AML-193 (cell line): ENCODE measurements at places on chromosomes 16 and 17.

DNA sequence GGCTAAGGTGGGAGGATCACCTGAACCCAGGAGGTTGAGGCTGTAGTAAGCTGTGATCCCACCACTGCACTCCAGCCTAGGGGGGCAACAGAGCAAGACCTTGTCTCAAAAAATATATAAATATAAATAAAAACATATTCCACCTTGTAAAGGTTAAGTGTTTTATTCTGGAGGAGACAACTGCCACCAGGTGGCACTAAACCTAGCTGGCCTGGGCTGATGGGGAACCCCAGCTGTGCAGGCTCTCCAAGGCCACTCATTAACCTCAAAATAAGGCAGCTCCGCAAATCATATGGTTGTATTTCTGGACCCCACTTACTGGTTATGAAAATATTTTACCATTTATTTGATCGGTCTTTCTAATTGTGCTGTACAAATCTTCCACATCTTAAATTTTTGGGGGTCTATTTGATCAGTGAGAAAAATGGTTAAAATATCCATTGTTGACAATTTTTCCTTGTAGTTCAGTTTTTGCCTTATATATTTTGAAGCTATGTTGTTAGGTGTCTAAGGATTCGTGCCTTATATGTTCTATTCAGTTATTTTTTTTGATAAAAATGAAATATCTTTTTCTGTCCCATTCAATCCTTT, 8.5 kb upstream of the ICAM2 start:
- DNase-seq: peak; percentile 59

- DNase-seq: no peak
Measured at GRCh38 chr17:35977509-35977908, 3.8 kb downstream of the CCL16 start.

GRCh38 chr17:59872351-59872750, 20.4 kb downstream of the TUBD1 start:
- no peak for DNase-seq

DNA sequence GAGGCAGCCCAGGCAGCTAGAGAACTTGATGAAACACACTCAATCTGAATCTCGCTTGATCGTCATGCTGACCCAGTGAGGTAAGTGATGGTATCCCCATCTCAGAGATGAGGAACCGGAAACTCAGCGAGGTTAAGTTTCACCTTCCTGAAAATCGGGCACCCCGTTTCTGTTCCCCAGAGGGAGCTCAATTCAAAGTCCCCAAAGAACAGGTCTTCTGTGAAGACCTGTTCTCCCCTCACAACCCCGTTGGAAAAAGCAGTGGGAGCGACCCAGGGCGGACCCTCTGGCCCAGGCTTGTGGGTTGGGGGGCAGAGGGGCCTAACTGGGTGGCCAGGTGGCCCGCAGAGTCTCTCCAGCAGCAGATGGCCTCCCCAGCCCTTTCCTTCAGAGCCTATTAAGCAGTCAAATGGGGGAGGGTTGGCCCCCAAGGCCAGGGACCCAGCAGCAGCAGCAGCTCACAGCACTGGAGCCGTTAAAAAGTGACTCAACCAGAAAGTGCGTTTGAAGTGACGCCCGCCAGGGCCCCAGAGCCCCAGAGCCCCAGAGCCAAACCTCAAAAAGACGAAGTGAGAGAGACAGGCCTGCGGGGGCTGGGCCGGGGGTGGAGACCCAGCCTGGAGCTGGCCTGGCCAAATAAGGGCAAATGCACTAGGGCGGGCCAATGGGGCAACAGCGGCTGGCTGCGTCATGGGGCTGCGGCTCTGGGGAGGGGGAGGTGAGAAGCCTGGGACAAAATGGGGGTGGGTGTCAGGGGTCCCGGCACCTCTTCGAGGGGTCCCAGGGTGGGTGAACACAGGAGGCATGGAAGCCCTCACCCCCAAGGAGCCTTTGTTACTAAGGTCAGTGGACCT, 9.2 kb upstream of the TSPOAP1 start:
- DNase-seq: peak; percentile 97

- no peak for DNase-seq
Measured at GRCh38 chr17:78400581-78401240, 22.3 kb downstream of the PGS1 start.

DNA sequence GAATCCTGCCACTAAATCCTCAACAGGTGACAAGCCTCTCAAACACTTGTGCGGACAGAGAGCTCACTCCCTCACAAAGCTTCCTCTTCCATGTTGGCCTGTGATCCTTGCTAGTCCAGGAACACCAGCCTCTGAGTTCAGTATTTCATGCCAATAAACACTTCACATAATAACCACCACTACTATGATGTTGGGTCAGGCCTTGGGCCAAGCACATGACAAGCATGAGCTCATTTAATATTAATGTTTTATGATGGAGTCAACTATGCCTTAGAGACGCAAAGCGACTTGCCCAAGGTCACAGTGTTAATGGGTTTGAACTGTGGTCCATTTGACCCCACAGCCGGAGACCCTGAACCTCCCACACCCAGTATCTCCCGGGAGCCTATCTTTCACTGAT, 129.1 kb downstream of the GAS7 start:
- no peak for DNase-seq

DNA sequence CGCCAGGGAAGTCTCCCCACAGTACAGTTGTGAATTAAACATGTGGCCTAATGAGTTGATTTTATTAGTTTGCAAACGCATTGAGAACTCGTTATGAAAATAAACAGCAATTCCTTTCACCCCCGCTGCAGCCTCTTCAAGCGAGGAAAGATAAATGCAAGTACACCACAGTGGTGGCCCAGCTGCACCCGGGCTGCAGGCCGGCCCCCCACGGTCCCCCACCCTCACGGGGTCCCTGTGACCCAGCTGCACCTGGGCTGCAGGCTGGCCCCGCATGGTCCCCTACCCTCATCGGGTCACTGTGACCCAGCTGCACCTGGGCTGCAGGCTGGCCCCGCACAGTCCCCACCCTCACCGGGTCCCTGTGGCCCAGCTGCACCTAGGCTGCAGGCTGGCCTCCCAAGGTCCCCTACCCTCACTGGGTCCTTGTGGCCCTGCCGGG, 32.2 kb downstream of the SDK2 start:
- DNase-seq: no peak

DNA sequence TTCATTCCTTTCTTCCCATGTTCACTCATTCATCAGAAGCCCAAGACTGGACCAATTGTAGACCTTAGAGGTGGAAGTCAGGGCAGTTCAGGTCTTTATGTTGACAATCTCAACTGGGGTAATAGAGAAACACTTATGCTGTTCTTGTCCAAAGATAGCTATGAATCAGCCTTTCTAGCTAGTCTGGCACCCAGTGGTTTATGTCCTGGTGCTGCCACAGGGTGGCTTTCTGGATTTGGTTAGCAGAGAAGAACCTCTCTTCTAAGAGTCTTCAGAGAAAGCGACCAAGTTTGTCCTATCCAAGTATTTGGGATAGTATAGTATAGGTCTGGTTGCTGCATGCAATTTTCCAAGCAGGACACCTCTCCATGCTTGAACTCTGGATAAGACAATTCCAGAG, 83.3 kb downstream of the NOG start:
- no peak for DNase-seq

GRCh38 chr17:67435122-67435521, 58.0 kb downstream of the PITPNC1 start:
- DNase-seq: peak; percentile 98

DNA sequence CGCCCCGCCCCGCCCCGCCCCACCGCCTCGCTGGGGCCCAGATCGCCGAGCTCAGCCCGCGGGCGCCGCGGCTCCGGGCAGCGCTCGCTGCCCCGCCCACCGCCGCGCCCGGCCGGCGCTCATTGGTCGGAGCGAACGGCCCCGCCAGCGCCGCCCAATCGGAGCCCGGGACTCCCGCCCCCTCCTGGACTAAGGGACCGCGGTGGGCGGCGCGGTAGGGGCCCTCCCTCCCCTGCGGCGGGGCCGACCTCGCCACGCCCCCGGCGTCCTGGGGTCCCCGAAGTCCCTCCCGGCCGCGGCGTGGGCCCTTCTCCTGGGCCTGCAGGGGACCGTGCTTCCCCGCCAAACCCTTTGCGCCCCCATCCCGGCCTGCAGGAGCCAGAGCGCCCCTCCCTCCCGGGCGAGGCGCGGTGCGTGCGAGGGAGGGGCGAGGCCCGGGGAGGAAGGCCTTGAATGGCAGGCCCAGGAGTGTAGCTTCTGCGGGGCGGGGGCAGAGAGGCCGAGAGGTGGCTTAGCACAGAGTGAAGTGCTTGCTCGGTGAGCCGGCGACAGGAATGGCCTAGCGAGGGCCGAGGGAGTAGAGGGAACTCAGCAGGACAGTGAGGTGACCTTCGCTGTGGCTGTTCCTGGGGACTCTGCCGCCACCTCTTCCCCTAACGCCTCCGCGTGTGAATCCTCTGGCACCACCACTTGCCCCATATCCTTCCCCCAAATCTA, at the start of gene CAMKK1:
Gene CAMKK1, minus strand, starts transcription at position 51 of the 717 bp plus-strand sequence. CDS start 7,366 bp downstream, outside the sequence.
- peak; percentile 51 for DNase-seq

DNA sequence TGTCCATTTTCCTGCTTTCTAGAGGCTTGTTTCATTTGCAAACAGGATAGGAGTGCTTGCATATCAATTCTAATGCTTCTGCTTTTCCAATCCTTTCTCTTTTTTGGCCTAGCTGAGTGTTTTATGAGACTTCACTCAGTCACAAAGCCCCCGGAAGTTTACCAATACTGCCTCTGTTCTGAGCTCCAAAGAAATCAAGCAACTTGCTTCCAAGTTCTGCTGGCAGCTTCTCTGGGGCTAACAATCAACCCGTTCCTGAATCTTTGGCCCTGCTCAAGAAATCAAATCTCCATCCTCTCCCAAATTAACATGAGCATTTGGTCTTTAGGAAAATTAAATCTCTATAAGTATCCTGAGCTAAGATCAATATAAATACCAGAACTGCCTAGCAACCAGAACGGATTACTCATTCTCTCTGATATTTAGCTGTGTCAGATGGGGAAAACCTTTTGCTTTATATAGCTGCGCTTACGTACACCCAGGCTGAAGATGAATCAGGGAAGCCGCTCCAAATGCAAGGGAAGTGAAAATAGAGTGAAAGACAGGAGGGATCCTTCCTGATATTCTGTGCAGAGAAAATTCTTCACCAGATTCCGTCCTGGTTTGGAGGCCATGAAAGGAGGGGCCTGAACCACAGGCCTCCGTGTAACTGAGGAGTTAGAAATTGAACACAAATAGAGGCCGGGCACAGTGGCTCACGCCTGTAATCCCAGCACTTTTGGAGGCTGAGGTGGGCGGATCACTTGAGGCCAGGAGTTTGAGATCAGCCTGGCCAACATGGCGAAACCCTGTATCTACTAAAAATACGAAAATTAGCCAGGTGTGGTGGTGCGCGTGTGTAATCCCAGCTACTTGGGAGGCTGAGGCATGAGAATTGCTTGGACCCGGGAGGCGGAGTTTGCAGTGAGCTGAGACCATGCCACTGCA, 23.3 kb upstream of the GRB2 start:
- DNase-seq: no peak

- no peak for DNase-seq
Measured at GRCh38 chr17:77734371-77735080, 224.0 kb upstream of the TNRC6C start.

GRCh38 chr17:50952013-50952412, 85.9 kb upstream of the TOB1 start:
- DNase-seq: no peak

DNA sequence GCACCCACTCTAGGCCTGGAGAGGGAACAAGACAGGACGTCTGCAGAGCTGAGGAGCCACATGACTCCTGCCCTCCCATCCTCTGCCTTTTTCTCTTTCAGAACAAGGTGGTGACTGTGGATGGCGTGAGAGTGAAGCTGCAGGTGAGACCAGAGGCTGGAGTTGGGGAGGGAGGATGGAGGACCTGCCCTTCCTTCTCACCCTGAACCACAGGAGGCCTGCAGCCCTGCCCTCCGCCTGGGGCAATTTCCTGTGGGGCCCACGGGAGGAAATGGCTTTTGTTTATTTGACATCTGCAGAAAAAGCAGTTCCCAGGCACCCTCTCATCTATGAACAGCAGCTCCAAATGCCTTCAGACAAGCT, 5.1 kb downstream of the RAB37 start:
- DNase-seq: peak; percentile 93

DNA sequence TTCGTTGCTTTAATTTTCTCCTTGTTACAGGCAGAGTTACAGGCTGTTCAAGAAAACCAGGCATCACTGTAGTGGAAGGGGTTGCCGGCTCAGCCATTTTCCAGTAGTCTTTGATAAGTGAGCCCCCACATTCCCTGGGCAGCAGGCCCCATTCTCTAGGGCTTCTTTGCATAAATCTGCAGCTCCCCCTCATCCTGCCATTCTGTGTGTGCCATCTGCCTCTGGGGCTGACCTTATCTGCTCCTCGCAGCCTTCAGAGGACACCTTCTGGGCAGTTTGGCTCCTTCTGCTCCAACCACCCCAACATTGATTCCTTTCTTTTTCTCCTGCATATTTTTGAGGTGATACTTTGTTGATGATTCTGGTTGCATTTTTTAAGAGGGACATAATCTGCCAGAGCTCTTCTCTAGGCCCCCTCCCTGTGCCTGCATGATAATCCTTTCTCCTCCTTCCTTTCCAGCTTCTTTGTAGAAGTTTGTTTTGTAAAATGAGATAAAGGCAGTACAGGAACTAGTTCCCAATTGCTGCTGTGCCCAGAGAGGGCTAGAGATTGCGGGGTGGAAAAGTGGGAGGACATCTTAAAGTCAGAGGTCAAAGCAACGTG, 17.1 kb downstream of the RND2 start:
- no peak for DNase-seq

GRCh38 chr16:78745108-78746019, 645.9 kb downstream of the WWOX start:
- no peak for DNase-seq

- no peak for DNase-seq
Measured at GRCh38 chr16:47888142-47888541, 267.7 kb downstream of the ABCC12 start.

DNA sequence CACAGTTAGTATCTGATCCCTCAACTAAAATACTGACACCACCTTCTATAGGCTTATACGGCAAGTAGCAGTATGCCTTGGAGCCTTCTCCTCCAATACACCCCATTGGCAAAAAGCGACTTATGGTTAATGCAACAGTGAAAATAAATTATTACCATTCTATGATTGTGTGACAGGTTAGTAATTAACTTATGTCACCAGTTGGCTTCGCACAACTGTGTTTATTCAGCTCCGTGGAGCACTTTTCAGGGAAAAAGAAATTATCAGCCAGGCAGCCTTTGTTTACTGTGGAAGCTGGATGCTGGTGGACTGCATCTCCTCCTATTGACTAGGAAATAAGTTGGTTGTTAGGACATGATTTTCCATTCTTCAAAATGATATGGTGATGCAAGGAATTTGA, 833.8 kb upstream of the RBFOX1 start:
- no peak for DNase-seq

DNA sequence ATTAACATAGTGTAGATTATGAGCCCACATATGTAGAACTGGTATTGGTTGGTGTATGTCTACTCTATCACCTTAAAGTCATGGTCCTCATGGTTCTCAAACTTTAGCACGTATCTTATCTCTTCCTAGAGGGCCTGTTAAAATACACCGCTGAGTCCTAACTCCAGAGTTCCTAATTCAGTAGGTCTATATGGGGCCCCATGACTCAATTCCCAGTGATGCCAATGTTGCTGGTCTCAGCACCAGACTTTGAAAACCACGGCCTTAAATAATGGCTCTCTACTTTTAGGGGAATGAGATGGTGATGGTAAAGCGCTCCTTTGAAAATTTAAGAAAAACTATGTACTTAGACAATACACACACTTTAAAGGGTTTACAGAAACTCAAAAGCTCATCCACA, 36.6 kb downstream of the SMURF2 start:
- no peak for DNase-seq

- no peak for DNase-seq
Measured at GRCh38 chr17:45706033-45706432, 78.1 kb upstream of the CRHR1 start.
